ENCODE measurements at places on chromosomes 6 and 20. TPM values are rescaled to one million over a fixed set of nuclear protein-coding genes. Genes with fewer than 3 reads are reported as not detected.

GRCh38 chr20:52422574-52423336 lies 231.2 kb upstream of the ZFP64 start:
- no peak for DNase-seq

Gene SLC35A1
- 10.9 TPM for total RNA-seq

GRCh38 chr6:23875006-23875405 lies 251.0 kb upstream of the NRSN1 start:
- DNase-seq, result no peak

DNA sequence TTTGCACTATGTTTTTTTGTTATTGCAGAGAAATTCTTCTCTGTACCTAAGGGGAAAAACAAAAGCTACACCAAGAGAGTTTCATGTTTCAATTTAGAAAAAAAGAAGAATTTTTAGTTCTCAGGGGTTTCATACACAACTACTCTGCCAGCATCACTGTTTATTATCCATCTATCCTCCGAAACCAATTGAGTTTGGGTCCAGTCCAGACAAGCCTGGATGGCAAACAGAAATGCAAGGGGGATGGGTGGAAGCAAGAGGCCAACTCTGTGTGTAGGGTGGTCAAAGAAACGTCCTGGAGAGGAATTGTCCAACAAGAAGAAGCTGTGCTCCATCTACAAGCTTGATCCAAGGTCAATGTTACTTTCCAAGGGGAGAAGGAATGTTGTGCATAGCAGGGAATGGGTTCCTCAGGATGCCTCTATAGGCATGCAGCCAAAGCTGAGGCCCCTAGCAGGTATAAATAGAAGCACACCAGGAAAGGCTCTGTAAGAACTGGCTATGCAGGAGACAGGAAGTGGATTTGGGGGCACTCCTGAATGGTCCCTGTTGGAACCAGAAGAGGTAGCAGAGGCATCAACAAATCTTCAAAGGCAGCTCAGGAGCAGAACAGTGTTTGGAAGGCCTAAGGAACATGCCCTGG lies 64.4 kb downstream of the FILIP1 start:
- no peak for DNase-seq

Gene BACH2
- 8.4 TPM for total RNA-seq

Gene ARMH2
- not detected for total RNA-seq

DNA sequence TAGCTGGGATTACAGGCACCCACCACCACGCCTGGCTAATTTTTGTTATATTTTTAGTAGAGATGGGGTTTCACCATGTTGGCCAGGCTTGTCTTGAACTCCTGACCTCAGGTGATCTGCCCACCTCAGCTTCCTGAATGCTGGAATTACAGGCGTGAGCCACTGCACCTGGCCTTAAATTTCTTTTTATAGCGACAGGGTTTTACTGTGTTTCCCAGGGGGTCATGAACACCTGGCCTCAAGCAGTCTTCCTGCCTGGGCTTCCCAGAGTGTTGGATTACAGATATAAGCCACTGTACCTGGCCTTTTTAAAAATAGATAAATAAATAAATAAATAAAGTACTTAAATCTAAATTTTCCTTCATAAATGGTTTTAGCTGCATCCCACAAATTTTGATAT lies 57.5 kb downstream of the LIN28B start:
- no peak for DNase-seq

- no peak for DNase-seq
Measured at GRCh38 chr6:167341038-167341583, 16.2 kb downstream of the TTLL2 start.

Gene LRRN4
- total RNA-seq, result 0.11 TPM

- DNase-seq, result no peak
Measured at GRCh38 chr6:39980839-39981580, 46.7 kb upstream of the MOCS1 start.

Gene BRD2
- total RNA-seq, result 88.7 TPM

- no peak for DNase-seq
Measured at GRCh38 chr6:108733706-108734265, 114.4 kb upstream of the ARMC2 start.

Gene DAAM2
- total RNA-seq, result 10.4 TPM

GRCh38 chr6:34248198-34248726 lies 544 bp downstream of the SMIM29 start:
- DNase-seq, result peak; percentile 84

- no peak for DNase-seq
Measured at GRCh38 chr20:58523971-58524315, 8.7 kb upstream of the APCDD1L start.

GRCh38 chr20:2880650-2881049 lies 7.4 kb downstream of the PTPRA start:
- no peak for DNase-seq

Gene ATP9A
- total RNA-seq, result 25.4 TPM

- no peak for DNase-seq
Measured at GRCh38 chr6:52253494-52253893, 9.2 kb upstream of the IL17F start.

DNA sequence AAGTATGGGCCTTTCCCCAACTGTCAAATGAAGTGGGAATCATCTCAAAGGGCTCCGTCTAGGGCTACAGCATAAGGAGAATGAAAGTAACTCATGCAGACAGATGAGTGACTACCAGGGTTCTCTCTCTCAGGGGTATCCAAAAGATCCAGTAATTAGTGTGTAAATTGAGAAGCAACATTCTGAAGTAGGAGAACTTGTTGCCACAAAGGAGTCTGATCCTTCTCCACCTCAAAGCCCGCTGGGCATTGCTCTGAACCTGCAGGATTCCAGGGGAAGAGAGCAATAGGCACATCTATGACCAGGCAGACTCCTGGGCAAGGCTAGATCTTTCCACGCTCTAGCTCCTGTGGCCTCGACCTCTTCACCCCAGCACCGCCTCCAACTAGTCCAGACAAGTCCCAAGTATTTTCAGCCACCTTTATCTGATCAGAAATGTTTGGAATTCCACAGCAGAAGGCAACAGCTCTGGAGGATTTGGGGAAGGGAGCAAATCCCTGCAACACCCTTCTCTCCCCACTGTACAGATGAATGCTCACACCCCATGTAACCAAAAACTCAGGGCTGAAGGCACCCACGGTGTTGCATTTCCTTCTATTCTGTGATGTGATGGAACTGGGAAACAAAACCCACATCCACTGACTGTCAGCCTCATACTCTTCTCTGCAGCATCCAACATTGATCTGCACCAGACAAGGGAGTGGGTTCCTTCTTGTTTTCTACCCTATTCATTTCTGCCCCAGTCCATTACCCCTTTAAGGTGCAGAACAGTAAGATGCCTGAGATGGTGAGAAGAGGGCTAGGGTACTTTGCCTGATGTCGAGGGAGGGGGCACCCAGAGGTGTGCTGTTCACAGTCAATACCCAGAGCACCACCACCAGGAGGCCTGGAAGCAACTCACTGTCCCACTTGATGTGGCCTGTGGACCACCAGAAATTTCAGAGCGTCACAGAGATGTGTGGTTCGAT lies 41.0 kb downstream of the COX4I2 start:
- DNase-seq, result no peak

Gene PPP1R3G
- 7.7 TPM for total RNA-seq

Gene ZNF831
- 0.05 TPM for total RNA-seq

Gene RSPO3
- 1.8 TPM for total RNA-seq

Gene PM20D2
- total RNA-seq, result 13.0 TPM

Gene ANKRD66
- not detected for total RNA-seq

Gene DEFB112
- not detected for total RNA-seq

GRCh38 chr20:37108676-37109075 lies 12.9 kb upstream of the RBL1 start:
- no peak for DNase-seq

- peak; percentile 82 for DNase-seq
Measured at GRCh38 chr20:23655491-23656211, 17.9 kb upstream of the CST3 start.

GRCh38 chr6:166644681-166645080 lies 17.6 kb upstream of the RPS6KA2 start:
- DNase-seq, result no peak

GRCh38 chr6:96302991-96303390 lies 218.6 kb upstream of the UFL1 start:
- no peak for DNase-seq

GRCh38 chr6:136887953-136888352 lies 34.1 kb upstream of the SLC35D3 start:
- no peak for DNase-seq

DNA sequence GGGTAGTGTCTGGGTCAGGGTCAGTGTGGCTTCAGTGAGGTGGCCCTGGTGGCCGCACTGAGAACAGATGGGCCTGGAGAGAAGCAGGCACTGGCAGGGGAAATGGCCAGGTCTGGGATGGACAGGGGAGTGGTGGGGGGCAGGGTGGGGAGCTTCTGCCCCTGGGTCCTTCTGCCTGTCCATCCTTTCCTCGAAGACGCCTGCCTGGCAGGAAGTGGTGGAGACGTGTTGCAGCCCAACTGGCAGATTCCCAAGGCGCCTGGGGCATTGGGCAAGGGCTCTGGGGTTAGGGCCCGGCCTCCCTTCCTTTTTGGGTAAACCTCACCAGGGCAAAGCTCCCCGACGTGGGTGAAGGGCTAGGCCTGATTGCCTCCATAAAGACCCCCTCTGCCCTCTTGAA lies 10.4 kb downstream of the SRC start:
- DNase-seq, result no peak

DNA sequence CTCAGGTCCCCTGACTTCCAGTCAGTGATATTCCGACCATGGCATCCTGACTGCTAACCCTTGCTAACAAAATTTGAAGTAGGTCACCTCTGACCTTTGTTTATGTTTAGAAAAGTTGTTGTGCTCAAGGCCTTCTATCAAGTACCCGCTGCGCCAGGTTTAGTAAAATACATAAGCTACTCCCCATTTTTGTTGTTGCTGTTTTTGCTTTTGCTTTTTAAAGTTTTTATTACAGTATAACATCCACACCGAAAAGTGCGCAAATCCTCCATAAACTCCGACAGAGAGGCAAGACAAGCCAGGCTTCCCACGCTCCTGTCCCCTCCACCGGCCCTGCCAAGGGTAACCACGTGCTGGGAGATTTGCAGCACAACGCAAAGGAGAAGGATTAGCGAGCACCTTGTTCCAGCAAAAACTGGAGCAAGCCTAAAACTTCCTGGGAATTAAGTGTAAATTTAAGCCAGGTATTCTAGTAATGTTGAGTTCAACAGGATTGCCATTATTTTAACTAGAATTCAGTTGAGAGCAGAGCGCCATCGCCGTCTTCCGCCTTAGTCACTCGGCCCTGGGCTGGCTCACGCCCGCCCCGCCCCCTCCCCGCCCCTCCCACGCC lies 17.8 kb upstream of the HMGN4 start:
- no peak for DNase-seq

DNA sequence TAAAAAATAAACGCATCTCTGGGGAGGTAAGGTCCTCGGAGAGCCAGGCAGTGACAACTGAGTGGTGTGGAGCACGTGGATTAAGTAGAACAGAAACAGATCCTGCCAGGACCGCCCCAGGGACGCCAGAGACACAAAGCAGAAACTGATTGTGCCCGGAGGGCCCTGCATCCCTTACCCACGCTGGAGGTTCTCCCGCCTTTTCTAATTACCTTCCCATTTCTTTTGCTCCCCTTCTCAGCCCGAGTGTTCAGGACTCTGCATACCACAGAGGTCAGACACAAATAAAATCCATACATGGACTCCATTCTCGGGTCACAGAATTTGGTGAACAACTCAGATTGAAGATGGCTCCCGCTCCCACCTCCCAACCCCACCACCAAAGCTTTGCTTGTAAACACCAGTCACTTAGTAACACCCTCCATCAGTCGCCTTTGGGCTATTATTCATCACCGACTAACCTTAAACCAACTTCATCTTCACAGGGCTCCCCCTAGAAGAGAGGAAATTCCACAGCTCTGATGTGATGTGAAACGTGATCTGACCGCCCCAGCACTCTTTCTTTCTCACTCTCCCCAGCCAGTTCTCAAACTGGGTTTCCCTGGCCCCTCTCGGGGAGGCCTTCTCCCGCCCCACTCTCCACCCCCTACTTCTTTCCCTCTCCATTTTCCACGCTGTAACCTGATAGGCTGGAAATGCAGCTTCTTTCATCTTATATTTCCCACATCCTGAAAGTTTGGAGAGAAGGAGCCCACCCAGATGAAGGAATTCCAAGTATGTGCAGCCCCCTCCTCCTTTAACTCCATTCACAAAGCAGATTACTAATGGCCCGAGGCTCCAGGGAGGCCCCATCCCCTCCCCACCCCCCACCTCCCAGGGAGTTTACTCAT lies 32.5 kb upstream of the PIM1 start:
- no peak for DNase-seq

DNA sequence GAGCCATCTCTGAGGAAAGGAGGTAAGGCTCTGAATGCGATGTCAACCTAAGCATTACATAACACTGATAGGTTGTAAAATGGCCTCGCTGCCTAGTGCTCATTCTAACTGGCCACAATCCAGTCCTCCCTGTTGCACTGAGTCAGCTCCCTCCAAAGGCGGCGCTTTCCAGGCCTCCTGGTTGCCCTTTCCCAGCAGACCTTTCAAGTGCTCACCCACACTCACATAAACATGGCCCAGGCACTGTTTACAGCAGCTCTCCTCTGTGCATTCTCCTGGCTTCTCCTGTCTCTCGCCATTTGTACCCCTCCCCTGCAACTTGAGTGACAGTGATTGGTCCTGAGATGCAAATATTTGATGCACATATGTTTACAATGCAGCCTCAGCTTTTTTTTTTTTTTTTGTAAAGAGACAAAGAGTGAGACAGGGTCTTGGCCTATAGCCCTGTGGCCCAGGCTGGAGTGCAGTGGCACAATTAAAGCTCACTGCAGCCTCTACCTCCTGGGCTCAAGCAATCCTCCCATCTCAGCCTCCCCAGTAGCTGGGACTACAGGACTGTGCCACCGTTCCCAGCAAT lies 36.8 kb upstream of the PRND start:
- DNase-seq, result no peak

DNA sequence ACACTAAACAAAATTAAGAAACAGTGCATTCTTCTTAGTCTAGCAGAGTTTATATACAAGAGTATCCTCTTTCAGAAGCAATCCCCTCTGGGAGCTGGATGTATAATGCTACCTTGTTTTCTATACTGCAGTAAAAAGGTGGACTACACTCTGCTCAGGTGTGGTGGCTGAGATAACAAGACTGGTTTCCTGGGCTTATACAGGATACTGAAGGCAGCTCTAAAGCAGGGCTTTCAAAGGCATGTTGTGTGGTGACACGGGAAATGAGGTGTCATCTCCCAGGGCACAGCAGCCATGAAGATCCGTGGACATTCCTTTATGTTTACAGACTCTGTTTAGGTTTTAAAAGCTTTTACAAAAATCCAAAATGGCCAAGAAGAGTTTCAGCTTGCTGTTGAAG lies 136.7 kb downstream of the MAP3K4 start:
- DNase-seq, result no peak

Gene GPLD1
- 0.81 TPM for total RNA-seq

- no peak for DNase-seq
Measured at GRCh38 chr6:40845553-40845952, 193.5 kb downstream of the UNC5CL start.

All from cardiac septum (tissue), 1 donor.